ENCODE measurements at places on chromosomes 13 and 19.
A peak's percentile ranks its signal among the peaks of the same experiment; 100 is the strongest.

GRCh38 chr13:37752146-37752545, 117.4 kb downstream of the TRPC4 start:
- no peak for DNase-seq

DNA sequence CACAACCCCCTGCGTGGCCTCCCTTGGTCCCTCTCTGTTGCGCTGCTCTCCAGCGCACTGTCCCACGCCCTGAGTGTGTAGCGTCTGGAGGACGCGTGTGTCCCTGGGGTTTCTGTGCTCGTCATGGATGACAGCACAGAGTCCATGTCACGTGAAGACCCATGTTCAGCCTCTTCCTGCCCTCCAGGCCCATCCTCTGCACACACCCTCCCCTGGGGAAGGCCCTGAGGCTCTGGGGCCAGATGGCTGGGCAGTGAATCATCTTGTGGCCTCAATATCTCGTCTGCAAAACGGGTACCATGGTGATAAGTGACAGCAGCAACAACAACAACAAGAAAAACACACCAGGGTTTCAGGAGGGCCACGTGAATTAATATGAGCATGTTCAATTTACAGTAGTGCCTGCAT, 71.5 kb upstream of the ARHGEF7 start:
- DNase-seq = no peak

- DNase-seq = no peak
Measured at GRCh38 chr19:8877854-8878705, 45.9 kb downstream of the MBD3L1 start.

GRCh38 chr19:54248016-54248601, 5.5 kb upstream of the LILRA6 start:
- DNase-seq = peak; percentile 46

- DNase-seq = no peak
Measured at GRCh38 chr13:83794583-83794982, 87.7 kb downstream of the SLITRK1 start.

Measured in activated T-cell treated with anti-CD3 and anti-CD28 coated beads, Interleukin-2, amount 50 U/mL, for 24 hours (primary cell).